ENCODE measurements at places on chromosomes 5 and 9.

- DNase-seq, result no peak
These were observed 162.8 kb downstream of the SREK1 start for GRCh38 chr5:66306844-66307315.

GRCh38 chr9:104961238-104961637 lies 33.3 kb upstream of the ABCA1 start:
- DNase-seq, result no peak

DNA sequence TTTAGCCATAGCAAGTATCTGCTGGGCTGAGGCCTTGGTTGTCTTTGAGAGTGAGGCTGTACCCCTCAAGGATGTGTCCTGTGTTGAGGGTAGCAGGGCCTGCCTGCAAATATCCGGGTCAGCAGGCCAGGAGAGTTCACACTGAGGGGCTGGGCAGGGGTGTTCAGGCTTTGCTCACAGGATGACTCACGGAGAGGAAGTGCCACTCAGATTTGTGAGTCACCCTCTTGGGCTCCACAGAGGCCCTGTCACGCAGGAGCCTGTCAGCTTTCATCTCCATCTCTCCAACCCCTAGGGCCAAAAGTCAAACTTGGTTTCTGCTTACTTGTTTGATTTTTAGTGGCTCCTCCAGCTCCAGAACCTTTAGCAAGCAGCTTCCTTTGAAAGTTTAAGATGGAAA lies 211.5 kb downstream of the SEC61B start:
- DNase-seq, result no peak

- DNase-seq, result no peak
These were observed 74.7 kb downstream of the AOPEP start for GRCh38 chr9:94801234-94801633.

DNA sequence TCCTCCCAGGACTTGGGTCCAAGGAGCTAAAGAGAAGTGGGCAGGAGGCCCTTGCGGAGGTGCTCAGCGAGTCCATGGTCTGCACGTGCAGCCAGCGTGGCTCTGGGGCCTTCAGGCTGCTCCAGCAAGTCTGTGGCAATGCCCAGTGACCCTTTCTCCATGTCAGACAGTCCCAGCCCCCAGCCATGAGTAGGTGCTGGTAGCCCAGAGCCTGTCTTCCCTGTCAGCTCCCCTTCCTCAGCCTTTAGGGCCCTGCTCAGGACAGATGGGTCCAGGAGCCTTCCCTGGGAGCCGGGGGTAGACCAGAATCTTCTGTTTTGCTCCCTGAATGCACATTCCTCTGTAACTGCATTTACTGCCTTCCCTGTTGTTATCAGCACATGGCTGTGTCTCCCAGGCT lies 147.2 kb upstream of the IRX2 start:
- DNase-seq, result no peak

DNA sequence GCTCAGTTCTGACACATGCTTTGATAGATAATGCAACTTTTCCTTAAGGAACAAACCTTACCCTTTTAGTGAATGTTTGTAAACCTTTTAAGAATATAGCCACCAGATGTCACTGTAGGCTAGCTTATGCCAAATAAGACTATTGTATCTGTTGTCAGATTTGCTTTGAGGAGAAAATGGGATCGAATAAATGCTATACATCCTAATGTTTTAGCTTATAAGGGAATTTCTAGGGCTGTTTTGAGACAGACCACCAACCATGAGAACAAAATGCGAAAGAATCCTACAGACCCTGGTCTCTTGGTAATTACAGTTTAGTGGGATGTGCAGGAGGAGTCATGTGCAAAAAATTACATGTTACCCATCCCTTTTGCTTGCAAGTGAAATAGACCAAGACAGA lies 127.6 kb upstream of the NMUR2 start:
- no peak for DNase-seq

DNA sequence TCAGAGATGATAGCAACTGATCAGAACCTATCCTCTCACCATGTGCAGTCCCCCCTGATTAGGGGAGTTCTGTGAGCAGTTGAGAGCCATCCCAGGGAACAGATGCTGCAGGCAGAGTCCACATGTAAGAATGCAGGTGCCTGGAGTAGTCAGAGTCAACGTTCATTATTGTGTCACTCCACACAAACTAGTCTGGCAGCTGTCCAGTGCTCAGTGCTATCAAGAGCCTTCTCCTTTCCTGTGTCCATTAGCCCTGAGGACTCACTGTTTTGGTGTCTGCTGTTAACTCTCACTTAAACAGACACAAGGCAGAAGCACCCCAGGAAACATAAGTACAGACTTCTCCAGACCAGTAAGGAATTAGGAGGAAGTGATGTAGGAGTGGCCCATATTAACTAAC lies 2.5 kb downstream of the SH3TC2 start:
- DNase-seq, result no peak

DNA sequence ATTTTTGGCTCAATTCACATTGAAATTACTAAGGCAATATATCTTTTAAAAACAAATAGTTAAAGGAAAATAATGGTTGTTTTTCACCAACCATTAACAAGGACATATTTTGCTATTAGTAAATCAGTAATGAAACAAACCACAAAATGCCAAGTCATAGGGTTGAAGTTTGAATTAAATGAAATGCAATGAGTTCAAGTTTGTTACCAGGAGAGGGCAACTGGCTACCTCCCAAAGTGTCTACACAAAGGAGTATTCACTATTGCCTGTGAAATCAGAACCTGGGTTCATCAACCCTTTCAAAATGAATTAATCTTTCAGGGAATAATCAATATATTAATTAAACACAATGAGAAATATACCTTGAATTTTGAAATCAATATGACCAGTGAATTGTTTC lies 138.4 kb upstream of the DMRTA1 start:
- no peak for DNase-seq

DNA sequence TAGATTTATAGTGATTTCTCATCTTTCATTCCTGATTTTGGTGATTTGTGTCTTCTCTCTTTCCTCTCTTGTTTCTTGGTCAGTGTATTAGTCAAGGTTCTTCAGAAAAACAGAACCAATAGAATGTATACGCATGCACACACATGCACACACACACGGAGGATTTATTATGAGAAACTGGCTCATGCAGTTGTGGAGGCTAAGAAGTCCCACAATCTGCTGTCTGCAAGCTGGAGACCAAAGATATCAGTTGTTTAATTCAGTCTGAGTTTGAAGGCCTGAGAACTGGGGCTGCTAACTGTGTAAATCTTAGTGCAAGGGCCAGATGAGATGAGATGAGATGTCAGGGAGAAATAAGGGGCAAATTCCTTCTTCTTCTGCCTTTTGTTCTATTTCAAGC lies 5.7 kb upstream of the RPS23 start:
- no peak for DNase-seq

- no peak for DNase-seq
These were observed 4.1 kb downstream of the SMIM32 start for GRCh38 chr5:136188859-136189258.

- DNase-seq, result no peak
These were observed 72.6 kb downstream of the GTF3C4 start for GRCh38 chr9:132742821-132743311.

DNA sequence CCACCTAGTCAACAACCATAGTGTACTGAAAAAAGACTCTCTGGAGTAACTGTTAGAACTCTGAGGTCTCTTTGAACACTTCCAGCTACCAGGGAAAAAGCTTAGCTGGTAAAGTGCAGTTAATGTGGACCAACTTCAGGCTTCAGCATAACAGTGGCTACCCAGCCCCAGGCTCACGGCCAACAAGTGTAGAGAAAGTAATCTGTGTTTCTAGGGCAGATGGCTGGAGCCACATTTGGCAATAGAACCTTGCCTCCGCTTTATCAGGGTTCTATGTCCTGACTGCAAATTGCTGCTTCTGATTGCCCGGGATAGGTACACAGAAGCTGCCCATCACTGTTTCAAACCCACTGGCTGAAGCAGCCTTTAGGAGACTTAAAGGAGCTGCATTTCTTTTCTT lies 76.0 kb upstream of the SIMC1 start:
- no peak for DNase-seq

GRCh38 chr9:130638284-130639123 lies 25.9 kb upstream of the PRDM12 start:
- no peak for DNase-seq
